Stimulated activated naive B cell treated with anti-CD40 and anti-IgM and Interleukin-4, amounts not matched to agents 10 μg/mL and 1 μg/mL and 100 μg/mL, for 72 hours (primary cell): ENCODE measurements at places on chromosomes 11 and 22.

GRCh38 chr22:38038890-38039812, 18.1 kb upstream of the PICK1 start:
- no peak for DNase-seq

GRCh38 chr11:33775467-33775807, 1.1 kb upstream of the FBXO3 start:
- DNase-seq = no peak

DNA sequence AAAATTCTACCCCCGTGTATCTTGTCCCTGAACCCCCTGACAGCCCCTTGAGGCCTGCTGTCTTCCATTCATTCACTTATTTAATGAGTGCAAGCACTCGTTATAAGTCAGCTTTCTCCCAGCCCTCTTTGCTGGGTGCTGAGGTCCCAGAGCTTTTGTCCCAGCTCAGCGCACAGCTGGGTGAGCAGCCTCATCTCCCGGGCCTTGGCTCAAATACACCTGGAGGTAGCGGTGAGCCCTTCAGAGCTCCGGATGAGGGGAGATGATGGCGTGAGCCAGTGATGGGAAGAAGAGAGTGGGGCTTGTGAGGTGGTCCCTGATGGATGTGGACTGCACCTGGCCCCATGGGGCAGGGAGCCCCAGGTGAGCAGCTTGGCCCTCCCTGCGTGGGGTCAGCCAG, 18.1 kb upstream of the ARHGAP8 start:
- DNase-seq = no peak

GRCh38 chr11:93587858-93588581, 44.8 kb upstream of the SMCO4 start:
- no peak for DNase-seq

DNA sequence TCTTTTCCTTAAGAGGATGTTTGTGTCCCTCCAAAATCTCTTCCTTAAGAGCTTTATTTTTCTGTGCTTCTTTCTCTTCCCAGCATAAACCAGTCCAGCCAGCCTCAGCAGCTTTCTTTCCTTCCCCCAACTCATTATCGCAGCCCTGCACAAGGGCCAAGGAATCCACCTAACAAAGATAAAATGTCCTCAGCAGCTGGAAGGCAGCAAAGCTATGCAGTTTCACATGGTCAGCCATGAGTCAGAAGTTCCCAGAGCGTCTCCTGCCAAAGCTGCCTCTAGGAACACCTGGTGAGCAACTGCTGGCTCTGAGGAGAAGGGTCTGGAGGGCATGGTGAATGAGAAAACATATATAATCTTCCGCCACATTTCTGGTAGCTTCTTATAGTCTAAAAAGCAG, 45.3 kb upstream of the HMGXB4 start:
- DNase-seq = no peak

DNA sequence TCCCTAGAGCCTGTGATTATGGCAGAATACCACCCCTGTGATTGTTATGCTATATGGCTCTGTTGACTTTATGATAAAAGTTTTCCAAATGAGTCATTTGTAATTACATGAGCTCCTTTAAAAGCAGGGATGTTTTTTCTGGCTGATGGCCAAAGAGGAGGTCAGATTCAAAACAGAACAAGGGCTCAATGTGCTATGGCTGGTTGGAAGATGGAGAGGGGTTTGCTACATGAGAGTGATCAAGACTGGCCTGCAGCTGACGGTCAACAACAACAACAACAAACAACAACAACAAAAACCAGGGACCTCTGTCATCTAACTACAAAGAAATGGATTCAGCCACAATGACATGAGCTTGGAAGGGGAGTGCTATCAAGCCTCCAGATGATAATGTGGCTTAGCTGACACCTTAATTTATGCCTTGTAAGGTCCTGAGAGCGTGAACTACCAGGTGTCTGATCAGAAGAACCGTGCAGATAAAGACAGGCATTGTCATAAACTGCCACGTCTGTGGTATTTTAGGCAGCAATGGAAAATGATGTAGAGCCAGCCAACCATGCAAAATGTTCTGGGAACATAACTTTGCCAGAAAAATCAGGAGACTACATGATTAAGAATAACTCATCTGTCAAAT, 47.2 kb downstream of the PIWIL3 start:
- DNase-seq = no peak

- no peak for DNase-seq
Measured at GRCh38 chr11:96008161-96008720, 84.3 kb upstream of the MTMR2 start.

DNA sequence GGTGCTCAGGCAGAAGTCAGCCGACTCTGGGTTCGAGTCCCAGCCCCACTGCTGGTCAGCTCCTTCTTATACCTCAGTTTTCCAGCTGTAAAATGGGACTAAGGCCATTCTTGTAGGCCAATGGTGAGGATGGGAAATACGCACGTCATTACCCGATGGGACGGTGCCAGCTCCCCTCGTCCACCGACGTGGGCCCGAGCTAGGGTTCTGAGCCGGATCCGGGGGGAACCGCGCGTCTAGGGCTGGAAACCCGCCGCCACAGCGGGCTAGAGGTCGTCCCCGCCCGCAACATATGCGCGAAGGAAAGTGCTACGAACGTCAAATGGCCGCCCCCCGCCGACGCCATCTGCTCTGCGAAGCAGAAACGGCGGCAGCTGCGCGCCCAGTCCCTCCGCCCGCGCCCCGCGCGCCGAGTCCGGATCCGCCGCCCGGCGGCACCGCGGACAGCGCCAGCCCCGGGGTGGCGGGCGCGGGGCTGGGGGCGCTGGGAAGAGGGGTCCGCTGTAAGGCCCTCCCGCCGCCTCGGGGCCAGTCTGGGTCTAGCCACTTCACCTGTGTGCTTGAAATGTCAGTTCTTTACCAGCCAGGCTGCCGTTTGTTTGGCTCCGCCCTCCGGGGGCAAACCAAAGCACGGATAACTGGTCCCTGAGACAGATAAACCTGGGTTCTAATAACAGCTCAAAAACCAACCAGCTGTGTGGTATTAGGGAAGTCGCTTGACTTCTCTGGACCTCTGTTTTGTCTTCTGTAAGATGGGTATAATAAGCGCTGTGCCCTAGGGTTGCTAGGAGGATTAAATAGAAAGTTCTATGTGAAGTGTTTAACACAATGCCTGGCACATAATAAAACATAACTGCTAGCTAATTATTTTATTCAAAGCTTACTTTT, 103.5 kb upstream of the RCN1 start:
- DNase-seq = no peak

- no peak for DNase-seq
Measured at GRCh38 chr11:44434191-44434590, 124.3 kb upstream of the ALX4 start.

GRCh38 chr11:9020916-9021315, 17.1 kb upstream of the NRIP3 start:
- DNase-seq = no peak
